ENCODE measurements at places on chromosomes 12 and 14. TPM values are rescaled to one million over a fixed set of nuclear protein-coding genes. Genes with fewer than 3 reads are reported as not detected.

- DNase-seq: no peak
Measured at GRCh38 chr14:30016002-30016401, 88.4 kb upstream of the PRKD1 start.

- no peak for DNase-seq
Measured at GRCh38 chr12:90390947-90391346, 564.0 kb downstream of the CCER1 start.

- DNase-seq: no peak
Measured at GRCh38 chr12:43482311-43483085, 69.5 kb downstream of the ADAMTS20 start.

GRCh38 chr12:581746-582145 lies 81.5 kb downstream of the NINJ2 start:
- DNase-seq: no peak

GRCh38 chr12:94103986-94104385 lies 44.4 kb upstream of the PLXNC1 start:
- peak; percentile 21 for DNase-seq

GRCh38 chr12:16168078-16168477 lies 109.4 kb downstream of the SLC15A5 start:
- no peak for DNase-seq

GRCh38 chr12:15469356-15469755 lies 147.0 kb downstream of the PTPRO start:
- DNase-seq: no peak

- peak; percentile 56 for DNase-seq
Measured at GRCh38 chr14:100237735-100238418, 1.1 kb upstream of the YY1 start.

- no peak for DNase-seq
Measured at GRCh38 chr14:102975662-102976061, 53.2 kb downstream of the AMN start.

DNA sequence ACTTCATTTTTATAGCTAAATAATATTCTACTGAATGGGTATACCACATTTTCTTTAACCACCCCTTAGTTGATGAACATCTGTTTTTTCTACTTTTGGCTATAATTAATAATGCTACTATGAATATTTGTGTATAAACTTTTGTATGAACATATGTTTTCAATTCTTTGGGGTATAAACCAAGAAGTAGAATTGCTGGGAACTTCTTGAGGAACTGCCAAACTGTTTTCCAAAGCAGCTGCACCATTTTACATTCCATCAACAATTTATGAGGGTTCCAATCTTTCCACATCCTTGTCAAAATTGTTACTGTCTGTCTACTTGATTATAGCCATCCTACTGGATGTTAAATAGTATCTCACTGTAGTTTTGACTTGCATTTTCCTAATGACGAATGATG lies 221.8 kb downstream of the PRKD1 start:
- DNase-seq: no peak

DNA sequence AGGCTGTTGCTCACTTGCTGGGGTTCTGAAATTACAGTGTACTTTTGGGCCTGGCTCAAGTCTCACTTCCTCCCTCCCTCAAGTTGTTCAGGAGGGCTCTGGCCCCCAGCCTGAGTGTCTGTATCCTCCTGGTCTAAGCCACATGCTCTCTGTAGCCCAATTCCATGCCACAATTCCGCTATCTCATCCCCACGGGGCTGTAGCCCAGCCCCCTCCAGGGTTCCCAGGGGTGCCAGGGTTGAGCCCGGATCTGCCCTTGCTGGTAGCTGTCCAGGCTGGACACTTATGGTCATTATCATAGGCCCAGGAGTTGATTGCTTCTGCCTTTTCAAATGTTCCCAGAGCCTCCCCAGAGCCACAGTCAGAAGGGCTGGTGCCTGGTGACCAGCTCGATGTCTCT lies 65.3 kb downstream of the PRIMA1 start:
- DNase-seq: no peak

DNA sequence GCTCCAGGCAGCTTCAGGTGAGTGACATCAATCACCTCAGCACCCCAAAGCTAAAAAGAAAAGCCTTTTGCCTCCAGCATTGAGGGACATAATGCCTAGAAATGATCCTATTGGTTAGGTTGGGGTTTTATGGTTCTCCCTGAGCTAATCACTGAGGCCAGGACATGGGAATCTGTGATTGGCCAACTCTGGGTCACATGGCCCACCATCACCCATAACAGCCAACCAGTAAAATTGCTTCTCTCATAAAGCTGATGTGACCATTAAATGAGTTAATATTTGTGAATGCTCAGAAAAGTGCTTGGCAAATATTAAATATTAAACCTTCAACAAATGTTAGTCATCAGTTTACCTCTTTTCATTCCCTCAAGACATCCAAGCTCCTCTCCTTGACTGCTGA lies 60.2 kb downstream of the TBX3 start:
- DNase-seq: no peak

GRCh38 chr14:93669632-93670031 lies 118.7 kb downstream of the PRIMA1 start:
- DNase-seq: no peak

- DNase-seq: no peak
Measured at GRCh38 chr14:33768458-33768830, 182.4 kb downstream of the EGLN3 start.

- no peak for DNase-seq
Measured at GRCh38 chr12:83140135-83140534, 453.4 kb downstream of the TMTC2 start.

GRCh38 chr12:122081083-122081696 lies 2.6 kb downstream of the MLXIP start:
- peak; percentile 75 for DNase-seq

GRCh38 chr12:105267711-105268110 lies 31.7 kb upstream of the APPL2 start:
- DNase-seq: no peak

GRCh38 chr14:39967885-39968284 lies 535.7 kb upstream of the FBXO33 start:
- no peak for DNase-seq

DNA sequence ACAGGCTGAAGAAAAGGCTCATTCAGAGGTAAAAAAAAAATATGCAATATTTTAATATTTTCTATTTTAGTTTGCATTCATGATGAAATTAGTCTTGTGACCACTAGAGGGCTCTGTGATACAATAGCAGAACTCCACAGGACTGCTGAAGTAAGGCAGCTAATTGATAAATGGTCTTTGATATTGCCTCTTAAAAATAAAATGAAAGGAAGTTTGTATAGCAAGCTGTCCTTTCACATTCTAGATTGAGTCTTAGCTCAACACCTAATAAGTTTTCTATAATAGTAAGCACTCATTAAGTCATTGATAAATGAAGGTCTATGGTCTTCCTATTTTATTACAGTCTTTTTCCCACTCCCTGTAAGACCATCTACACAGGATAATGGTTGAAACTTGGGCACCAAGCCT lies 315.7 kb downstream of the NAV3 start:
- DNase-seq: peak; percentile 29

- no peak for DNase-seq
Measured at GRCh38 chr12:130555628-130556485, 160.2 kb downstream of the RIMBP2 start.

DNA sequence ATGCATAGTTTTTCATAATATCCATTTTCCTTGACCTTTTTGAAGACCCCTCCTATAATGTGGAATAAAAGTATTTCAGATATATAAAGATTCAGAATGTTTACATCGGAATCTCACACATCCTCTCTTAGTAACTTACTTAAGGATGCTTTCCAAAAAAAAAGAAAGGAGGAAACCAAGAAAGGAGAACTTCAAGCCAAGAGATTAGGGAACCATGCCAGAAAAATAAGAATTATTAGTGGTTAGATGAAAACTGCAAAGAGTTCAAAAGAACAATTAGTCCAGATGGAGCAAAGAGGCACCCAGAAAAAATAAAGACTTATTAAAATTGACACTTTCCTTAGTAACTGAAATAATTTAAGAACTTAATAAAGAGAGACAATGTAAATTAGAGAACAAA lies 179.2 kb downstream of the DUSP6 start:
- no peak for DNase-seq

DNA sequence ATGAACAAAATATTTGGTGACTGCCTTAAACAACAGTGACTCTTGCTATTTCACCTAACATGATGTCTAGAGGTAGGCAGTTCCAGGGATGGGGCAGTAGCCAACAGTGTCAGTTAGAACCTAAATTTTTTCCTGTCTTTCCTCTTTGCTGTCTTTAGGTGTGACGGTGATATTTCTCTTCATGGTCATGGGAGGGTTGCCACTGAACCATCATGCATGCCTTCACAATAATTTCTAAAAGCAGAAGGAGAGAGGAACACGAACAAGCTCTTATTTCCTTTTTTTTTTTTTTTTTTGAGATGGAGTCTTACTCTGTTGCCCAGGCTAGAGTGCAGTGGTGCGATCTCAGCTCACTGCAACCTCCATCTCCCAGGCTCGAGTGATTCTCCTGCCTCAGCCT lies 2.4 kb downstream of the CCDC63 start:
- DNase-seq: no peak

DNA sequence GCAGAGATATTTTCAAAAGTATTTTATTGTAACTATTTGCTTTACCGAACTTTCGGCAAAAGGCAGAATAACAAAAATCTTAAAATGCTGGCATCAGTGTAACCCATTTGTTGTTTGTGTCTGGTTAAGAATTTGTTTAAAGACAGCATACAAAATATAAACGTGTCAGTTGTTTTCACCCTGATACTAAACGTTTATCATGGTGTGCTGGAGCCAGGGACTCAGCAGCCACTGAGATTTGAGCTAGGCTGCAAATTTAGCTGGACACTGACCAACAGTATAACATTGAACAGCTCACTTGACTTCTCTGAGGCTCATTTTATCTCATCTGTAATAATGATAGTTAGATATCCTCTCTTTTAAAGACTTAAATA lies 183.7 kb downstream of the TMTC3 start:
- peak; percentile 42 for DNase-seq

GRCh38 chr12:32821710-32822109 lies 66.0 kb upstream of the YARS2 start:
- no peak for DNase-seq

DNA sequence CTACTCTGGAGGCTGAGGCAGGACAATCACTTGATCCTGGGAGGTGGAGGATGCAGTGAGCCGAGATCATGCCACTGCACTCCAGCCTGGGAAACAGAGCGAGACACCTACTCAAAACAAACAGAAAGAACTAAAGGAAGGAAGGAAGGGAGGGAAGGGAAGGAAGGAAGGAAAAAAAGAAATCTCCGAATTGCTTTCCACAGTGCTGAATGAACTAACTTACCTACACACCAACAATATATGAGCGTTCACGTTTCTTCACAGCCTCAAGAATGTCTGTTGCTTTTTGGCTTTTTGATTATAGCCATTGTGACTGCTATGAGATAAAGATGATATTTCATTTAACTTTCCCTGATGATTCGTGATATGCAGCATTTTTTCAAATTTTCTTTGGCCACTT lies 1343.7 kb downstream of the LRFN5 start:
- no peak for DNase-seq

DNA sequence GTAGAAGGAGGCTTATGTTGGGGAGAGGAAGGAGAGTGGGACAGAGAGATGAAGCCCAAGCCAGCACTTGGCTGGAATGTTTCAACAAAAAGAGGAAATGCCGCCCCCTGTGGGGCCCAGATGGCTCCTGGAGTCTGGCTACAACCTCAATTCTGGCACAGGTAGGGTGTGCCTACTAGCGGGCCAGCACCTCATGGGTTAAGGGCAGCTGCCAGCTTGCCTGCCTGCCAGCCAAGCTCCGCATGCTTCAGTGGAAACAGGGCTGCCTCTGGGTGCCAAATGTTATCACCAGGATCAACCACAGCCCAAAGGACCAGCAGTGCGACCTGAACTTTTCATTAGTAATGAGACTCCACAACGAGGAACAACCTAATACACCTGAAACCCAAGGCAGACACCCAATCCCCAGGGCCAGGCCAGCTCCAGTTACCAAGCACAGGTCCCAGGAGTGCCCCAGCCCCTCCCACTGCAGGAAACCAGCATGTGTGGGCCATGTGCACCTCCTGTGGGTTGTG lies 11.3 kb downstream of the RAB15 start:
- DNase-seq: no peak

- no peak for DNase-seq
Measured at GRCh38 chr12:115451780-115452736, 768.1 kb upstream of the TBX3 start.

DNA sequence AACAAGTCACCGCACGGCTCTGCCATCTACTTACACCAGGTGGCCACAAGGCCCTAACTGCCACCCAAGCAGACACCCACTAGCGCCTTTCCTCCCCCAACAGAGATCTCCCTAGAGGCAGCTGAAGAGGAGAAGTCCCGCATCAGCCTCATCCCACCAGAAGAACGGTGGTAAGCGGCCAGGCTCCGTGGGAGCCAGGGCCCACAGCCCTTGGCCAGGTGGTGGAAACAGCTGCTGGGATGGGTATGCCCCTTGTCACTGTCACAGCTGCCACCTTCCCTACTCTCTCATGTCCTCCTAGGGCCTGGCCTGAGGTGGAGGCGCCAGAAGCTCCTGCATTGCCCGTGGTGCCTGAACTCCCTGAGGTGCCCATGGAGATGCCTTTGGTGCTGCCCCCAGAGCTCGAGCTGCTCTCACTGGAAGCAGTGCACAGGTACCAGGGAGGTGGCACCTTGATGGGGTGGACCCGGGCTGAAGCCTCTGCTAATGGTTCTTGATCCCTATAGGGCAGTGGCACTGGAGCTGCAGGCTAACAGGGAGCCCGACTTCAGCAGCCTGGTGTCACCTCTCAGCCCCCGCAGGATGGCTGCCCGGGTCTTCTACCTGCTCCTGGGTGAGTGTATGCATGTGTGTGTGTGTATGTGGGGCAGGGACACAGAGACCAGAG lies 7.5 kb downstream of the REC8 start:
- no peak for DNase-seq

DNA sequence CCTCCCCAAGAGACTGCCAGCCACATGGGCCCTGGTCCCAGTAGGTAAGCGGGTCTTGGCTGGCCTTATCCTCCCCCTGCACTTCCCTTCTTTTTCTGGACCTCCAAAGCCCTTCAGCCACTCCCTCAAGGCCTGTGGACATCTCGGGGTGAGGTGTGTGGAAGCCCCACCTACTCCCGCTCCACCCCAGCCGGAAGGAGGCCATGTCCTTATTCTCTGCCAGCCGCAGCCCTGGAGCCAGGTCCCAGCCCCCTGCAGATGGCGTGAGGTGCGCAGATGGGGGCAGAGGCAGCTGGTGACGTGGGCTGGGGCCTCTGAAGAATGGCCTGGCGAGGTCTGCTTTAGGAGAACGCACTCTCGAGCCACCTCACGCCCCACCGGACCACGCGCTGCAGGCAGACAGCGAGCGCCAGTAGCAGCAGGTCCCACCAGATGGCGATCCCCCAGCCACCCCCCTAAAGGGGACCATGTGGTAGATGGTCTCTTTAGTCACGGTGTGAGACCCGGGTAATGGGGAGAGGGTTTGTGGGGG lies 167.1 kb downstream of the TSPAN9 start:
- DNase-seq: no peak

- no peak for DNase-seq
Measured at GRCh38 chr12:6241495-6241894, 41.3 kb downstream of the CD9 start.

Gene OR4M1
- total RNA-seq: not detected

Gene ABCD4
- total RNA-seq: 18.2 TPM

Gene GRIN2B
- not detected for total RNA-seq

Gene HOXC4
- total RNA-seq: 4.3 TPM

Gene KCNJ8
- total RNA-seq: not detected

Gene SLC35F4
- total RNA-seq: not detected

Gene RFLNA
- total RNA-seq: 2.4 TPM

Gene RBP5
- not detected for total RNA-seq

Gene CABP1
- total RNA-seq: not detected

Gene SYCP3
- total RNA-seq: not detected

Gene PIWIL1
- not detected for total RNA-seq
